ENCODE measurements at places on chromosomes 12 and 14. TPM values are rescaled to one million over a fixed set of nuclear protein-coding genes. Genes with fewer than 3 reads are reported as not detected.

The SYNDIG1L gene
- total RNA-seq, result not detected

The MAX gene
- 21.4 TPM for total RNA-seq

The SLC5A8 gene
- total RNA-seq, result not detected

The PROX2 gene
- total RNA-seq, result not detected

The ADGRD1 gene
- total RNA-seq, result 24.6 TPM

The RNF212B gene
- total RNA-seq, result not detected

The LTBP2 gene
- 36.2 TPM for total RNA-seq

The AQP6 gene
- 0.45 TPM for total RNA-seq

The LYZ gene
- total RNA-seq, result 25.1 TPM

The LAG3 gene
- total RNA-seq, result 2.2 TPM

The KLRF1 gene
- total RNA-seq, result not detected
